ENCODE measurements at places on chromosomes 2 and 18.

DNA sequence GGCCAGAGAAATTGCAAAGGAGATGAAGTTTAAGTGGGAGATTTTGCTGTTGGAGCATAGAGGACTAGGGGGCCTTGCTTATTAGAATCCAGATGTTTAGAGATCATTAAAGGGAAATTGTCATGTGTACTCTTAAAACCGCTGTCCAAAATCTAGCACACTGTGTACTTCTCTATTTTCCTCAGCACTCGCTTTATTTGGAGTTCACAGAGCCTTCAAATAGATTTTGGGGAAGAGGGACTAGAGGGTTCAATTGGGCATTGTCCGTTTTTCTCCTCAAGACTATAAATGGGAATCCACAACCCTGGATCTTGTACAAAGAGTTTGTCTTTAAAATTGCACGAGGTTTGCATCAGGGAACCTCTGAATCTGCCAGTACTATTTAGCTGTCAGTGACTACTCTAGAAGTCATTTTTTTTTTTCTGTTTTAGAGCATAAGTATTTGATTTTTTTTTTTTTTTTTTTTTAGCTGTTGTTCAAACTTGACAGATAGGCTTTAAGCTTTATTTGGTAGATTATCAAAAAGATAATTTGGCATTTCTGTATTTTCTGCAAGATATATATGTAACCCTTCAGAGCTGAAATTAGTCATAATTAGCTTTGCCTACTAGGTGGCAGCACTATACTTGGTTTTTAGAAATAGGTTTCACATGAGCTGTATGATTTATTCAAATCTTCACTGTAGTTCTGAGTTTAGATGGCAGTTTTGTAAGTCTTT is 14.2 kb downstream of the PMS1 start:
- no peak for DNase-seq

- no peak for DNase-seq
Observed at GRCh38 chr18:2304378-2305175, 266.7 kb downstream of the METTL4 start.

- no peak for DNase-seq
Observed at GRCh38 chr2:238467792-238468191, 41.1 kb downstream of the ASB1 start.

DNA sequence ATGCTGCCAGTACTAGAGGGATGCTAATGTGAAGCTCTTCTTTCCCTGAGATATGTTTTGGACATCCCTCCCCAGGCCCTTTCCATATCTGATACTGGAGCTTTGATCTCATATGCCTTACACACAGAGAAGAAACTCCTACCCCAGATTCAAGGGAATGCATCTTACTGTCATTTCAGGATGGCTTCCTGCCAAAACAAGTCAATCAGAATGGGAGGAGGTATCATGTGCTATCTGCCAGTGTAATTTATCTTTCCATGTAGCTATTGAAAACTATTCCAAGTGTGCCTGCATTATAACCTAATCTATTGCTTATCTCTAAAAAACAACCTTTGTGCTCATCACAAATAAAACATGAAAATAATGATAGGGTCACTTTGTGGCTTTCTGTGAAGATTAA is 269.9 kb upstream of the SETBP1 start:
- DNase-seq, result no peak

DNA sequence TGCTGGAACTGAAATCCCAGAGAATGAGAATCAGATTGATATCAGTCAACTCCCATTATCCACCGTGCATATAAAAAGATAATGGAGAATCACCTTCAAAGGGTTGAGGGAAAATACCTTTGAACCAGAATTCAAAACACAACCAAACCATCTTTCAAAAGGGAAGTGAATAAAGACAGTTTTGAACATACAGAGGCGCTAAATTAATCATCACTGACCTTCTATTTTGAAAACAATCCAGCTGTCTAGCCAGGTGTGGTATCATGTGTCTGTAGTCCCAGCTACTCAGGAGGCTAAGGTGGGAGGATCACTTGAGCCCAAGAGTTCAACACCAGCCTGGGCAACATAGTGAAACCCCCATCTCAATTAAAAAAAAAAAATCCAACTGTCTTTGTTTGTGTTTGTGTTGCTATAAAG is 63.6 kb downstream of the TRABD2A start:
- DNase-seq, result no peak

- no peak for DNase-seq
Observed at GRCh38 chr2:200077210-200077650, 121.8 kb downstream of the MAIP1 start.

DNA sequence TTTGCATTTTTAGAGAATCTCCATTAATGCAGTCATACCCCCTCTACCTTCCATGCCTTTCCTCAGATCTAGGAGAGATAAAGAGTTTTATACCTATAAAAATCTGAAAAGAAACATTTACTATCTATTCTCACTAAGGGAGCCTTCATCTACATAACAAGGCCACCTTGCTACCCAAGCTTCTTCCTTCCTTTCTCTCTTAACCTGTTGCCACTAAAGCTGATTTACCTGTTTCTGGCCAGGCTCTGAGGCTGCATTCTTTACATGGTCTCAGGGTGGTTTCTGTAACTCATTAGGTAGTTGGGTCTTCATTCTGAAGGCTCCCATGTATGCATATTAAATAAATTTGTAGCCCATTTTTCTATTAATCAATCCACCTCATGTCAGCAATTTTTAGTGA is 391.6 kb downstream of the DLGAP1 start:
- DNase-seq, result no peak

DNA sequence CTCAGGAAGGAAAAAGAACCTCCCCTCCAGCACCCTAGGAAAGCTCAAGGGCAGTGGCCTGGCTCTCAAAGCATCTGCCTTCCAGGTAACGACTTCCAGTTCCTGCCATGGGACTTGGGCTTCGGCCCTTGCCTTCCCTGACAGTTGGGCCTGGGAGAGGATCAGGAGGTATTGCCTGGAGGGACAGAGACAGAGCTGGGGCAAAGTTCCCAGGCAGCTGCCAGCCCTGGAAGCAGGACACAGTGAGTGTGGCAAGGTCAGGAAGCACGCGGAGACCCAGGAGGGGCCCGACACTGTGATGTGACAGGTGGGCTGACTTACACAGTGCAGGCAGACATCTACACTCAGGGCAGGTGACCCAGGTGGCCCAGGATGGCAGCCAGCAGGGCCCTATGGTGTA is 87.5 kb upstream of the BOD1L2 start:
- DNase-seq, result no peak

GRCh38 chr2:26292646-26293045 is 47.9 kb downstream of the HADHB start:
- no peak for DNase-seq

DNA sequence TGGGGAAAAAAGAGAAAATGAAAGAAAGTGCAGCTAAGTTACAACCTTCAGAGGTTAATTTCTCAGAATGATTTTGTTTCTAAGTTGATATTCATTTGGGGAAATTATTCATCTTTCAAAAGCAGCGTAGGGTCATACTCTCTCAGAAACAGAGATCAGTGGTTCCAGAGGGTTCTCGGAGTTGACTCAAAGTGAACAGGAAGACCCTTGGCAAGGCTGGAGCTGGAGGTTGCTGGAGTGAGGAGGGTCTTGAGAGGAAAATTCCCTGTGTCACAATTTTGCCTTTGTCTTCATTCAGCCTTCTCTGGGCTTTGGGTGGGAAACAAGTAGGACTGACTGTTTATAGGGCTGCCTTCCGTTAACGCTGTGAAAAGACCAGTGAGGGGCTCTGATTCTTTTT is 168.2 kb downstream of the ICOS start:
- no peak for DNase-seq

DNA sequence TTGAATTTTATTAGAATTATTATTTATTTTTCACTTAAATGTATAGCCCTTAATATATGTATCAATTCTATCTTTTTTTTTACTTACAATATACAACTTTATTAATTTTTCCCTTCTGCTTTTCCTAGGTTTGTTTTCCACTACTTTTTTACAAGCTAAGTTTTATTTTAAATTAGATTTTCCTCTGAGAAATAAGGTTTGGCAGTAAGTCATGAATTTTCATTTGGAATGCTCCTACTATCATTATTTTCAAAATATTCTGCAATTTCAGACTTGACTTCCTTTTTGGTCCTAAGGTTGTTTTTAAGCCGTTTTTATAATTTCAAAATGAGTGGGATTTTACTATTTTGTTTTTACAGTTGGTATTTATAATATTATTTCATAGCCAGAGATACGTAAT is 222.8 kb upstream of the PIEZO2 start:
- DNase-seq, result no peak

DNA sequence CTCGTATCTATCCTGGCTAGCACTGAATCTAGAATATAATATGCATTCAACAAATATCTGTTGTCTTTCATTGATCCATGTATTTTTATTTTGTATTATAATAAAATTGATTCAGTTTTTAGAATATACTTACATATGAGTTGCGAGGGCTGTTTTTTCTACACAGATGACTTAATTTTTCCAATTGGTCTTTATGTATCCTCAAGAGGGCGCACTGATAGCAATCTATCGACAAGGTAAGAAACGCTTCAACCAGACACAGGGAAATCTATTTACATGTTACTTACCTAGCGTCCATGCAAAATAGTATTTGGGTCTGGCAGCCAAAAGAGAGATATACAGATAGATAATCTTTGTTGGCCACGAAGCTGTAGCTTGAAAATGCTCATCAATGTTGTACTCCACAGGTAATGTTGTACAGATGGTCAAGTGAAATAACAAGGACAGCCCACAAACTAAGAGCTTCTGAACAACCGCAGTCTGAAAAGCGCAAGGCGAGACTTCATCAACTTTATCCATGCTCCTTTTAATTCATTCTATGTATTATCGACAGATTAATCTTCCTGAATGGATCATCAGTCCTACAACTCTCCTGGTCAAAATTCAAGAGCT is 35.5 kb upstream of the KIDINS220 start:
- peak; percentile 22 for DNase-seq

DNA sequence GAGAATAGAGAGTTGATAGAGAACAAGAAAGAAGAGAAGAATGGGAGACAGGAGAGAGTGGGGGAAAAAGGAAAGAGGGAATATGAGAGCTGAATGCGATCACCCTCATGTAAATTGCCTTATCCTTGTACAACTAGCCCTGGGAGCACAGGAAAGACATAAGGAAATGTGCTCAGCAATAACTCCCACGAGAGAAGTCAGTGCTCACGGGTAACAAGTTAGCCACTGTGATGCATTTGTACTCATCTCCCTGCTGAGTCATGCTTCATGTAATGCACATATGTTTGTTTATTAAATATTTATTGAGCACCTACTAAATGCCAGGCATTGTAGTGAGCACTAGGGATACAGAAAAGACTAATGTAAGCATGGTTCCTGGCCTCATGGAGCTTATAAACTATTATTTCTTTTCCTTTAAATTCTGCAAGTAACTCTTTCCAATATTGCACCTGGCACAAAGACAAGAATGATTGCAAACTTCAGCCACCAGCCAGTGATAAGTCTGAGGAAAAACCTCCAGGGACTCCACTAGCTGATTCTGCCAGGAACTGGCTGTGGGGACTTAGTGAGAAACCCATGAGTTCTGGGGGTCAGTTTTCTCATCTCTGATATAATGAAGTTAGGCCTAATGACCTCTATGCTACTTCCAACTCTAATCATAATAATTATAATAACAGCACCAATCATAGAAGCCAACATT is 124.1 kb downstream of the LNPK start:
- DNase-seq, result no peak

- DNase-seq, result no peak
Observed at GRCh38 chr2:228938629-228939028, 332.5 kb downstream of the PID1 start.

DNA sequence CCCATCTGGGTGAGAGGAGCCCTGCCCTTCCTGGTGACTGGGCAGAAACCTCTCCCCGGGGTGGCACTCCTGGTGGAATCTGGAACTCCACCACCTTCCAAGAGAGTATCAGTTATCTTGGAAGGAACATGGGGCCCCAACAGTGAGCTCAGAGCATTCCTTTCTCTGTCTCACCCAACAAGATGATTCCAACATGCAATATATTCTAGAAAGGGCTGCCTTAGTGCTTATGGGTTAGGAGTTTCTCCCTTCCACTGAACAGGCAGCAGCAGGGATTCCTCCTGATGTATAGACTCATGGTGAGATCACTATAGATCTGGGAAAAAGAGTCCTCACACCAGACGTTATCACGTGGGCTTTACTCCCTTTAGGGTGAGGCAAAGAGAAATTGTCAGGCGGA is 147.1 kb downstream of the COL4A4 start:
- DNase-seq, result no peak

GRCh38 chr2:41111836-41112627 is 660.1 kb upstream of the SLC8A1 start:
- no peak for DNase-seq

DNA sequence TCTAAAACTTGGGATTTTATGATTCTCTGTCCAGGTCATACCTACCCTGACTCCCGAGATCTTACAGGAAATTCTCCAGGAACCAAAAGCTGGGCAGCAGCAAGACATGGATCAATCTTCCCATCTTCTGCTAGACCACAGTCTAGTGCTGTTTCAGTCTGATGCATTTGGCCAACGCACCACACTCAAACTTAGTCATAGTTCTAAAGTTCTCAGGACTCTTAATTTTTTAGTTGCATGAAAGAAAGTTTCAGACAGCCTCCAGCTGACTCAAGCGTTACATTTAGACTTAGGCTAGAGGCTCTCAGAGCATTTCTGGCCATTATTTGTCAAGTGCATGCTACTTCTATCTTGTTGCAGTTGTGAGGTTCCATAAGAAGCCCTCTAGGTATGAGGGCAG is 230.1 kb upstream of the CCDC150 start:
- DNase-seq, result no peak

- DNase-seq, result no peak
Observed at GRCh38 chr2:8437228-8437948, 244.5 kb upstream of the ID2 start.

GRCh38 chr2:13654416-13654815 is 937.7 kb downstream of the TRIB2 start:
- DNase-seq, result no peak

DNA sequence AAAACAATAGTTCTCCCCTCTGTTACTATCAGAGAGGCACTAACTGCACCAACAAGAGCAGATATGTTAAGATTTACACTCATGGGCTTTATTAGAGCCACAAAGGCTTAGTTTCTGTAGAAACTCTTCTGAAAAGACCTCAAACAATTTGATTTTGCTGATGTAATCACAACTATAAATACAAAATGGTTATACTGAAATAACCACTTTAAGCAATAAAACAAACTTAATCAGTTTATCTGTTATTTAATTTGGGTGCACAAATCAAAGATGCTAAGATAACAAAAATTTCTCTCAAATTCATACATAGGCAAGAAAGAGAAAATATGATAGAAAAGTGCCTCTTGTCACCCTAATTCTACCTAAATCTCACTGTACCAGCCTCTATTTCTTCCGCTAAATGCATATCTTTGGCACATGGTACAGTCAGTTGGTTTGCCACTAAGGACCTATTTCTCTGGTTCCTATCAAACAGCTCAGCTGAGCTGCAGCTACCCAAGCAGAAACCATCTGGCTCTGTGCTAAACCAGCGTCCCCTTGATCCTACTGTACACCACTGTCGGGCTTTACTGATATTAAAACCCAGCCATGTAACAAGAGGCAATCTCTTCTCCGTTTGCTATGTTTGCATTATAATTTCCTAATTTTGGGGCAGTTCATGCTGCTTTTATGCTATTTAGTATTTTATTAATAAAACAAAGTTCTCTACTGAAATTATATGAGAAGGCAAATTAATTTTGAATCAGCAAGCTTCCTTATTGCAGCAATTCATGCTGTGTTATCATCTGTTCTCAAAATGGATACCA is 60.1 kb downstream of the CWC22 start:
- DNase-seq, result no peak

GRCh38 chr18:9323750-9324445 is 10.7 kb upstream of the TWSG1 start:
- DNase-seq, result no peak

Data from NCI-H187 treated with DMSO at 0.1 percent for 48 hours (cell line).